Right atrium auricular region (tissue), 2 donors: ENCODE measurements at places on chromosomes 7 and 10. TPM values are rescaled to one million over a fixed set of nuclear protein-coding genes. Genes with fewer than 3 reads are reported as not detected.

DNA sequence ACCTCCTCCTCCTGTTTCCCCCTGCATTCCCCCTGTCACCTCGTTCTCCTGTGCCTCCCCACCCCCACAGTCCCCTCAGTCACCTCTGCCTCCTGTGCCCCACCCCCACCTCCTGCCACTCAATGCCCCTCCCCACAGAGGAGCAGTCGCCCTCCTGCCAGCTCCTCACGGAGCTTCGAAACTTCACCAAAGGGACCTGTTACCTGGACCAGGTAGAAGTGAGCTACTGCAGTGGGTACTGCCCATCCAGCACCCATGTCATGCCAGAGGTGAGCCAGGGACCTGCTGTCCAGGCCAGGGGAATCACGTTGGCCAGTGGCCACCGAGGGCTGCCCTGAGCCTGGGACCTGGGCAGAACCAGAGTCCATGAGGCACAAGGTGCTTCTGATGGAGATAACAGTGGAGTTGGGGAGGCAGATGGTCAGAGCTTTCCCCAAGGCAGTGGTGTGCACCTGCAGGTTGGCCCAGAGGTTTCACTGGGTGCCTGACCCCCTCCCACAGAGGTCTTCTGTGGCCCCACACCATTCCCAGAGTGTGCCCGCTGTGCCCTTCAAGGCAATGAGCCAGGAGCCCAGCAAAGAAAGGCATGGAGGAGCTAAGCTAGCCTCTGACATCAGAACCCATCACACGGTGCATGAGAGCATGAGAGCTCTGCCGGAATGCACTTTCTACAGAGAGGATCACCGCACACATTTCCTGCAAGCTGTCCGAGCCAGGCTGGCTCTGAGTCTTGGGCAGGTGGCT is 7.0 kb upstream of the ZNF862 start:
- no peaks in the 10 kb centered on the region for H3K4me1 ChIP-seq
- no peak overlapping the region for H3K4me3 ChIP-seq
- H3K27me3 ChIP-seq, result no peaks in the 10 kb centered on the region
- no peaks in the 10 kb centered on the region for H3K36me3 ChIP-seq
- no peak overlapping the region for H3K27ac ChIP-seq

- peak; percentile 87 for DNase-seq
- H3K4me1 ChIP-seq, result peaks cover 34% of the 10 kb centered on the region
- no peaks in the 10 kb centered on the region for H3K27me3 ChIP-seq
Observed at GRCh38 chr10:61992671-61993668, 91.5 kb downstream of the ARID5B start.

- H3K4me1 ChIP-seq, result no peaks in the 10 kb centered on the region
- no peaks in the 10 kb centered on the region for H3K27me3 ChIP-seq
- no peak overlapping the region for H3K27ac ChIP-seq
- no peaks in the 10 kb centered on the region for H3K36me3 ChIP-seq
- no peak overlapping the region for H3K4me3 ChIP-seq
- no peak for DNase-seq
Observed at GRCh38 chr10:108904163-108904838, 1019.0 kb downstream of the XPNPEP1 start.

Gene CTBP2
- 36.0 TPM for total RNA-seq

Gene CPEB3
- total RNA-seq, result 6.9 TPM

DNA sequence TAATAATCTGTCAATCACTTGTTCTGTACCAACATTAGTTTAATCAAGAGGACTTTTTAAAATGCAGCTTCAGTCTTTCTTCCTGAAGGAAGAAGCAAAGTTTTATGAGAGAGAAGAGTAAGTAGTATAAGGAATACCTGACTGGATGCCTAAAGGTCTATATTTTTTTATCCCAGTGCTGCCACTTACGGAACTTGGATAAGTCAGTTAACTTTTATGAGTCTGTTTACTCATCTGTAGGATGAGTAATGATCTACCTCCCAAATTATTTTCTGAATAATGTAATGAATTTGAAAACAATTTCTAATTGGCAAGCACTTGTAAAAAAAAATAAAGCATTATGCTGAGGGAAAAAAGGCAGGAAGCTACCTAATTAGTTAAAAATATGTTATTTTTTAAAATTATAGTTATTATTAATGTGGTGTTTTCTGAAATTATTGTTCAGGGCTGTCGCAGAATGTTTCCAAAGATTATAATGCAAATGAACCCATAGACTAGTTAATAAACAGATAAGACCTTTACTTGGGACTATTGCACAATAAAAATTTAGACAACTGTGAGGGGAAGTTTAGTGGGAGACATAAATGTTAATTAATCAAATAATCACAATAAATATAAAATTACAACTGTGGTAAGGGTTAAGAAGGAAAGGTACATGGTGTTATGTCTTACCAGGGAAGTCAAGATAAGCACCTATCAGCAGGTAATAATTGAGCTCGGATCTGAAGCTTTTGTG is 24.6 kb downstream of the SLK start:
- H3K27me3 ChIP-seq, result no peaks in the 10 kb centered on the region
- no peak for DNase-seq
- H3K36me3 ChIP-seq, result peaks cover 4% of the 10 kb centered on the region
- H3K4me3 ChIP-seq, result no peak overlapping the region
- H3K4me1 ChIP-seq, result no peaks in the 10 kb centered on the region

GRCh38 chr7:75010036-75010435 is 45.5 kb downstream of the CASTOR2 start:
- H3K27ac ChIP-seq, result no peak overlapping the region
- no peak for DNase-seq
- no peak overlapping the region for H3K4me3 ChIP-seq
- no peaks in the 10 kb centered on the region for H3K27me3 ChIP-seq
- H3K36me3 ChIP-seq, result no peaks in the 10 kb centered on the region

Gene ZNF365
- total RNA-seq, result 1.1 TPM

GRCh38 chr7:115600207-115600606 is 430.4 kb downstream of the TFEC start:
- DNase-seq, result no peak
- no peaks in the 10 kb centered on the region for H3K4me1 ChIP-seq
- no peak overlapping the region for H3K4me3 ChIP-seq
- no peaks in the 10 kb centered on the region for H3K27me3 ChIP-seq
- H3K36me3 ChIP-seq, result no peaks in the 10 kb centered on the region

DNA sequence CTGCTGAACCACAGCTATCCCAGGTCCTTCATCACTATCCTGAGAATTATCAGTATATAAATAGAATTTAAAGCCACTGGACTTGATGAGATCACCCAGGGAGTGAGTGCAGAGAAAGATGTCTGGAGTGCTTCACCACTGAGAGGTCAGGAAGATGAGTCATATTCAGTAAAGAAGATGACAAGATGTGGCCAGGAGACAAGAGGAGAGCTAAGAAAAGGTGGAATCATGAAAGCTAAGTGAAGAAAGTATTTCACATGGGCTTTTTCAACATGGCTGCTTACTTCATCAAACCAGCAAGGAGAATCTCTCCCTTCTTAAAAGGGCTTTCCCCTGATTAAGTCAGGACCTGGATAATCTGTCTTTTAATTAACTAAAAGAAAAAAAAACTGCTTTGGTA is 9.1 kb upstream of the PRKAR2B start:
- DNase-seq, result no peak
- H3K4me1 ChIP-seq, result no peaks in the 10 kb centered on the region
- no peak overlapping the region for H3K27ac ChIP-seq
- H3K27me3 ChIP-seq, result no peaks in the 10 kb centered on the region

DNA sequence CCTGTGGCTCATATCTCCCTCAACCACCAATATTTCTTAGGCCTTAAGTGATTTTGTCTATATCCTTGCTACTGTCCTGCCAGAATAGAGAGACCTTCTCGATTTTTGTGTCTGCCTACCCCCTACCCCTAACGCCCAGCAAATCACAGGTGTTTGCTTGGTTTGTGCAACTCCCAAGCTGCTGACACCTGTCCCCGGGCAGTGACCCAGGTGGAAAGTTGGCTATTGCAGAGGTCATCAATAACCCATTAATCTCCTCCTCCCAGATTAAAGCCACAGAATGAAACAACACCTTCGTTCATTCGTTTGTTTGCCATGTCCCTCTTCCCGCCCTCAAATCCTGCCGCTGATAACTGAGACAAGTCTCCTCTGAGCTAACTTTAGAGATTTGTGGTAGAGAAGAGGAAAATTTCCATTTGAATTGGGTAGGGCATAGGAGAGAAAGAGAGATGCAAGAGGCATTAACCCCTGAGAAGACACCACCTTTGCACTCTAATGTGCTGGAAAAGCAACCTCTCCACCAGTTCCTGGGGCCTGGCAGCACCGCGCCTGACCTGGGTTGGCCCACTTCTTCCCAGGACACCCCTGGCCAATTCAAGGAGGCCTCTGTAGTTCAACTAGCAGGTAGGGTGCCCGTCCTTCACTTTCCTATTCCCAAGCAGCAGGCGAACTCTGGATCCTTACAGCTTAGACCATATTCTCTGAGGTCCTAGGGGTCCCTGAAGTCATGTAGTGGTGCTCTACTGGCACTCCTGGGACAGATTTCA is 3.0 kb downstream of the NEUROG3 start:
- no peaks in the 10 kb centered on the region for H3K36me3 ChIP-seq
- peaks cover 56% of the 10 kb centered on the region for H3K27me3 ChIP-seq
- DNase-seq, result no peak
- no peak overlapping the region for H3K4me3 ChIP-seq
- no peaks in the 10 kb centered on the region for H3K4me1 ChIP-seq
- no peak overlapping the region for H3K27ac ChIP-seq

Gene STEAP2
- total RNA-seq, result 26.7 TPM

GRCh38 chr7:148944935-148945934 is 61.1 kb upstream of the EZH2 start:
- no peaks in the 10 kb centered on the region for H3K27me3 ChIP-seq
- H3K36me3 ChIP-seq, result no peaks in the 10 kb centered on the region
- H3K27ac ChIP-seq, result no peak overlapping the region
- H3K4me3 ChIP-seq, result no peak overlapping the region
- DNase-seq, result no peak

Gene PALD1
- 4.9 TPM for total RNA-seq

Gene NPY
- total RNA-seq, result 5.0 TPM

- H3K4me3 ChIP-seq, result no peak overlapping the region
- H3K27me3 ChIP-seq, result no peaks in the 10 kb centered on the region
- H3K36me3 ChIP-seq, result no peaks in the 10 kb centered on the region
- DNase-seq, result no peak
- no peak overlapping the region for H3K27ac ChIP-seq
Observed at GRCh38 chr7:46522354-46522906, 601.4 kb upstream of the IGFBP3 start.
